ENCODE measurements at places on chromosomes 7 and 10. TPM values are rescaled to one million over a fixed set of nuclear protein-coding genes. Genes with fewer than 3 reads are reported as not detected.
A peak's percentile ranks its signal among the peaks of the same experiment; 100 is the strongest.

PRKAR2B gene
- 1.6 TPM for total RNA-seq

- peaks cover 27% of the 10 kb centered on the region for H3K4me1 ChIP-seq
- H3K27ac ChIP-seq, result peak overlapping the region; percentile 85
- H3K27me3 ChIP-seq, result peaks cover 12% of the 10 kb centered on the region
Observed at GRCh38 chr10:80444646-80445319, 9.3 kb upstream of the TSPAN14 start.

- no peaks in the 10 kb centered on the region for H3K36me3 ChIP-seq
- H3K27me3 ChIP-seq, result peaks cover 59% of the 10 kb centered on the region
- H3K4me1 ChIP-seq, result no peaks in the 10 kb centered on the region
- H3K4me3 ChIP-seq, result no peak overlapping the region
- no peak for DNase-seq
Observed at GRCh38 chr7:8208816-8209215, 53.2 kb downstream of the ICA1 start.

DNA sequence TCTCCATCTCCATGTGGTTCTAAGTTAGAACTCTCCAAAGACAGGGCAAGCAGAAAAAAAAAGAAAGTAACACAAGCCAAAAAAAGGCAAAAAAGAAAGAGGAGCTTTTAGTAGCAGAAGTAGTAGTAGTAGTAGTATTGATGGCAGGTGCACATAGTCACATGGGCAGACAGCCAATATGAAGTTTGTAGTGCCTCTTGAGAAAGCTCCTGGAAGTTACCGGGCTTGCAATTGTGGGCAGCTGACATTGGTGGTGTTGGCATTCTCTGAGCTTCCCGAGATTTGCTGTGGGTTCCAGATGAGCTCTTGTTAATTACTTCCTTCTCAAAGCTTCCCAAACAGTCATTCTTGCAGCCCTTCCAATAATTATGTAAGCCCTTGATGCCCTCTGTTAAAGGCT, 1128.5 kb downstream of the TYW1 start:
- H3K4me1 ChIP-seq, result no peaks in the 10 kb centered on the region
- H3K27me3 ChIP-seq, result no peaks in the 10 kb centered on the region
- H3K36me3 ChIP-seq, result no peaks in the 10 kb centered on the region
- H3K27ac ChIP-seq, result no peak overlapping the region
- H3K4me3 ChIP-seq, result no peak overlapping the region

DNA sequence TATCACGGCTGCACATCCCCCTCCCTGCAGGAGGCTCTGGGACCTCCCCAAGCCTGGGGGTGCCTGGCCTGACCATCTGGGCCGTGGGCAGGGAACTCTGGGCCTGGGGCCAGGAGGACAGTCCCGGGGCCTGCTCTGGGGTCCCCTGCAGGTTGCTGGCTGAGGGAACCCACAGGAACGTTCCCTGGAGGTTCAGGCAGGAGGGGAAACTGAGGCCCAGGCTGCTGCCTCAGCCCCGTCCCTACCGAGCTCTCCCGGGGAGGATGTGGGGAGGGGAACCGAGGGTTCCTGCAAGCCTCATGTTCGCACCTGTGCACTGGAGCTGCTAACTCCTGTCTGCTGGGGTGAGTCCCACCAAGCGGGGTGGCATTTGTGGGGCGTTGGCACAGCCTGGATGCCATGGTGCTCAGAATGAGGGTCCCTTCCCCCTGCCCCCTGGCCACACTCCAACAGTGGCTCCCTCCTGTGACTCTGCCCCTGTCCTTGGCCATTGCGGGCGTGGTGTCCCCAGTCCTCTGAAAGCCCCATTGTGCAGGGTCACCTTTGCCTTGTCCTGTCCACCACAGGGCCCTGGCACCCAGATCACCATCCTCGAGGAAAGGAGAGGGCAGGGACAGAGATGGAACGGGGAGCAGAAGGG, 9.4 kb downstream of the ELFN1 start:
- no peaks in the 10 kb centered on the region for H3K4me1 ChIP-seq
- no peak for DNase-seq
- H3K4me3 ChIP-seq, result no peak overlapping the region

RSPH10B2 gene
- 0.14 TPM for total RNA-seq

DNA sequence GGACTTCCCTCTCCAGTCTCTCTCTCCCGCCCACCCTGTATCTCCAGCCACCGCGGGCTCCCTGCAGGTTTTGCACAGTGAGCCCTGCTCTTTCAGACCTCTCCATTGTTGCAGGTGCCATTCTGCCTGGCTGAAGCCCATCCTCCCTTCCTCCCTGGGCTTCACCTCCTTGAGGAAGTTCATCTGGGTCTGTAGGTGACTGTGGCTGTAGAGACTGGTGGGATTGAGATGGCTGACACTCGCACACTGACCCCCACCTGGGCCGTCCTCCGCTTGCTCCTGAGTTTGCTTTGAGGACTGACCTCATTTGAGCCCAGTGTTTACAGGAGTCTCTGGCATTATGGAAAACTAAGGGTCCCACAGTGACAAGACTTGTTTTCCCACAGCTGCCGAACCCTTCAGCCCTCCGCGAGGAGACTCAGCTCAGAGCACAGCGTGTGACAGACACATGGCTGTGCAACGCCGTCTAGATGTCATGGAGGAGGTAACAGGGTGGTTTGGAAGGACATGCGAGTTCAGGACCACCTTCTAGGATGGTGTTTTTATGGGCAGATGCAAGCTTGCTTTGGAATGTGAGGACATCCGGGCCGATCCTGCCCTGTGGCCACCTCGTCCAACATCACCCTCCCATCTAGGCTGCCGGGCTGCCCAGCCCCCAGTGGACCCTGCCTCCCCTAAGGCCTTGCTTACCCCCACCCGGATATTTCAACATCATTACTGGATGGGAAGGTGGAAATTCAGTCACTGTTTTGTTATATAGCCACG, 9.3 kb downstream of the PLAC9 start:
- H3K36me3 ChIP-seq, result no peaks in the 10 kb centered on the region
- no peak overlapping the region for H3K27ac ChIP-seq
- DNase-seq, result no peak
- H3K4me3 ChIP-seq, result no peak overlapping the region
- H3K4me1 ChIP-seq, result peaks cover 11% of the 10 kb centered on the region
- H3K27me3 ChIP-seq, result peaks cover 4% of the 10 kb centered on the region

DNA sequence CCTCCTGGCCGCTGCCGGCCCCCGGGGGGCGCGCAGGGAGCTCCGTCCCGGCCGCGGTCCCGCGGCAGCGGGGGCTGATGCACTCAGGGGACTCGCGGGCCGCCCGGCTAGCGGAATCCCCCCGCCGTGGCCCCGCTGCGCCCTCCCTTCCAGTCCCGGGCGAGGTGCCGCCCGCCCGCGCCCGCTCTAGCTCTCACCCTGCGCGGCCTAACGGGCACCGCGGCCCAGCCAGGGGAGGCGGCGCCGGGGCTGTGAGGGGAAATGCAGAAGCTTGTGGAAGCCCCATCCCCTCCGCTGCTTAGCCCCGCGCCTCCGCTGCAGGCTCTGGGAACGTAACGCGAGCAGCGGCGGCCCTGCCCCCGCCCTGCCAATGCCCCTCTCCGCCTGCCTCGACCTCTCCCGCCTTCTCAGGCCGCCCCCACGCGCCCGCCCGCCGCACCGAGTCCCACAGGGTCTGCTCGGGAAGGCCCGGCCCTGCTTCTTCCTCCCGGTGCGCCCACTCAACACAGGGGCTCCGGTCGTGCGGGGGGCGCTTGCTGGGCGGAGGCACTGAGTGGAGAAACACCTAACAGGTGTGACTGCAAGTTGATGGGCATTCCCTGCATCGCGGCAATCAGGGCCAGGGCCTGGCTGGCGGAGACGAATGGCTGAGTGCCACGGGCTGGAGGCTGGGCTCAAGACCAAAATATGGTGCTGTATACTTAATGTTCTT, 384 bp upstream of the TMEM229A start:
- H3K4me1 ChIP-seq, result peaks cover 4% of the 10 kb centered on the region
- no peak overlapping the region for H3K4me3 ChIP-seq
- H3K27me3 ChIP-seq, result peaks cover 50% of the 10 kb centered on the region
- peak; percentile 23 for DNase-seq
- H3K27ac ChIP-seq, result no peak overlapping the region

- H3K4me3 ChIP-seq, result no peak overlapping the region
- DNase-seq, result no peak
- no peaks in the 10 kb centered on the region for H3K36me3 ChIP-seq
- no peak overlapping the region for H3K27ac ChIP-seq
- H3K4me1 ChIP-seq, result no peaks in the 10 kb centered on the region
Observed at GRCh38 chr7:90889210-90889609, 293.1 kb downstream of the CDK14 start.

DNA sequence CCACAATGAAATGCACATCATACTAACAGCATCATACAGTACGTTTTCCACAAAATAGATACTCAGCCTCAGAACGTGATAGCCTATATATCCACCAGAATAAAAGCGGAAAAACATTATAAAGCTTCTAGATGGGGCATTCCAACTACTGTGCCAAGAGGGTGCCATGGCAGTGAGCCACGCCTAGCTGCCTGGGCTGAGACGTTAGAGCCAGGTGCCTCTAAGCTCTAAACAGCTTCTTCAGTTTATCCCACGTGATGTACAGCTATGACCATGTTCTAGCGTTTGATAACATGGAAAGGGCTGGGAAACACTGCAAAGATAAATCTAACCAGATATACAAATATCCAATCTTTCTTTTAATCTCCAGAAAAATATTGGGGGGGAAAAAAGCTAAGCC, 17.8 kb downstream of the USP6NL start:
- no peaks in the 10 kb centered on the region for H3K27me3 ChIP-seq
- H3K36me3 ChIP-seq, result peaks cover 5% of the 10 kb centered on the region
- no peak for DNase-seq

DNA sequence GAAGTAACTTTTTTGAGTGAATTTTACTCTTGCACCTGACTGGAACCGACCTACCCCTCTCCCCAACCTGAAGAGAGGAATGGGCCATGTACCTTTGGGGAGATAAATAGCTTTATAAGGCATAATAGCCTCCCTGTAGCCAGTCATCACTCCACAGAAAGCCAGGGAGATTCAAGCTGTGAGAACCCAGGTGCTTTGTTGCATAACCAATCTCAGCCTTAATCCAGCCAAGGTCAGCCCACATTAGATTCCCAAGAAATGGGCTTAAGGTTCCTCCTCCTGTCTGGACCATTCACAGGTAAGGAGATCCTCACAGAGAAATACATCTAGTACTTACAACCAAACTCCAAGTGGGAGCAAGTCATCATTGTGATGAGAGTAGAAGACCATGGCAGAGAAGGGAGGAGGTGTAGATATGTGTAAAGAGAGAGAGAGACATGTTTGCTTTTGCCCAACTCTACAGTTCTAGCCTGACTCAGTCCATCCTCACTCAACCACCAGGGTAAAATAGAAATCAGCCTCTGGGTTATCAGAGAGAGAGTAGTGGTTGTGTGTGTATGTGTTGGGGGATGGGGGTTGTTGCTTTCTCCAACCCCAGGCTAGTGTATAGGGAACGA, 23.6 kb downstream of the SKIDA1 start:
- peaks cover 4% of the 10 kb centered on the region for H3K4me1 ChIP-seq
- H3K27me3 ChIP-seq, result peaks cover 88% of the 10 kb centered on the region
- no peaks in the 10 kb centered on the region for H3K36me3 ChIP-seq
- H3K4me3 ChIP-seq, result no peak overlapping the region
- no peak overlapping the region for H3K27ac ChIP-seq

GRCh38 chr10:58952162-58952601, 224.3 kb upstream of the PHYHIPL start:
- H3K27ac ChIP-seq, result no peak overlapping the region
- H3K4me3 ChIP-seq, result no peak overlapping the region
- H3K4me1 ChIP-seq, result no peaks in the 10 kb centered on the region

DNA sequence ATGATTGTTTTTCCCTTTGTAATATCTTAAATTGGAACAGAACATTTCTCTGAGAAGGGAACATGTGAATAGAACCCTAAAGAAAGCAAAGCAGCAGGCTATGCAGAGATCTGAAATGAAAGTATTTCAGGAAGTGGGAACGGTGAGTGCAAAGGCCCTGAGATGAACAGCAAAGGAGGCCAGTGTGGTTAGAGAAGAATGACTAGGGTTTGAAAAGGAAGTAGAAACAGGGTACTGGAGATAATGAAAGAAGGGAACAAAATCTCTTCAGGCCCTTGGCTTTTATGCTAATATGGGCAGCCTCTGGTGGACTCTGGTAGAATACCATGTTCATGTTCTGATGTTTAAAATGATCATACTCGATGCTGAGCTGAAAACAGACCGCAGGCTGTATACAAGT, 22.2 kb downstream of the ARHGAP21 start:
- H3K4me3 ChIP-seq, result peak overlapping the region; percentile 60
- H3K27me3 ChIP-seq, result no peaks in the 10 kb centered on the region
- H3K27ac ChIP-seq, result peak overlapping the region; percentile 21
- H3K36me3 ChIP-seq, result peaks cover 4% of the 10 kb centered on the region
- no peak for DNase-seq

GRCh38 chr7:17103170-17103569, 195.3 kb upstream of the AHR start:
- H3K27ac ChIP-seq, result no peak overlapping the region
- no peaks in the 10 kb centered on the region for H3K27me3 ChIP-seq
- no peak for DNase-seq
- H3K36me3 ChIP-seq, result peaks cover 10% of the 10 kb centered on the region
- H3K4me3 ChIP-seq, result no peak overlapping the region

DNA sequence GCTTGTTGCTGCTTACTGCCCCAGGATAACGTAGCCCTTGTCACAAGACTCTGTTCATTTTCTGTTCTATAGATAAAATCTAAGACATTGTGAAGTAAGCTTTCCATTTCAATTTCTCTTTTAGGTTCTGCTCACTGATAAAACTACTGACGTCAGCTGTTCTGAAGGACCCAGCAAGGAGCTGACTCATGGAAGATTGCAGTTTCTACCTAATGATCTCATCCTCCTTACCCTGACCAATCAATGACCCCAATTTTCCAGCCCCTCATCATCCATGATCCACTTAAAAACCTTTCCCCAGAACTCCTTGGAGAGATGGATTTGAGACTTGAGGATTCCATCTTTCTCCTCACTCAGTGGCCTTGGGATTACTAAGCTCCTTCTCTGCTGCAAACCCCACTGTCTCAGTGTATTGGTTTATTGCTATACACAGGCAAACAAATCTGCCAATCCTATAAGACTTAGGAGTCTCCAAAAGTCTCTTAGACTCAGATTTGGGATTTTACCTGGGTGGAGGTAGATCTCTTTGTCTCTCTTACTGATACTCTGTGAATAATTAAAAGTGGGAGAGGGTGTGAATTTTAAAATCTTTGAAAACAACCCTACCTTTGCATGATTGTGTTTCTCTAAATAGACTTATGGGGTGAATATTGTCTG, 109.2 kb upstream of the TRIM24 start:
- no peaks in the 10 kb centered on the region for H3K36me3 ChIP-seq
- no peak overlapping the region for H3K27ac ChIP-seq
- H3K4me3 ChIP-seq, result no peak overlapping the region
- H3K27me3 ChIP-seq, result no peaks in the 10 kb centered on the region

DRGX gene
- total RNA-seq, result not detected
